Dorsolateral prefrontal cortex (tissue), 122 donors: ENCODE measurements at places on chromosomes 1 and 21.

- DNase-seq: no peak
These were observed 32.1 kb upstream of the APOBEC4 start for GRCh38 chr1:183685112-183685713.

DNA sequence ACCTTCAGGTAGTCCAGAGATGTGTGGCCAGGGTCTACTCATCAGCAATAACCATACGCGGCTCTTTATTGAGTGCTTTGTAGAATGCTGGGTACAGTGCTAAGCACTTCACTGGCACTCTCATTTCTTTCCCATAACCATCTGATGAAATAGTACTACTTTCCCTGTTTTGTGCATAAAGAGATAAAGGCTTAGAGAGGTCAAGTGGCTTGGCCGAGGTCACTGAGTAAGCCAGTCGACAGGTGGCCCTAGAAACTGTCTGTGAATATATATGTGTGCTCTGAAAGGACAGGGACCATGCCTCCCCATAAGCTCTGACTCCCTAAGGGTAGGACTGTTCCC lies 52.8 kb downstream of the NENF start:
- no peak for DNase-seq

GRCh38 chr21:29771491-29772066 lies 168.2 kb downstream of the GRIK1 start:
- DNase-seq: no peak

DNA sequence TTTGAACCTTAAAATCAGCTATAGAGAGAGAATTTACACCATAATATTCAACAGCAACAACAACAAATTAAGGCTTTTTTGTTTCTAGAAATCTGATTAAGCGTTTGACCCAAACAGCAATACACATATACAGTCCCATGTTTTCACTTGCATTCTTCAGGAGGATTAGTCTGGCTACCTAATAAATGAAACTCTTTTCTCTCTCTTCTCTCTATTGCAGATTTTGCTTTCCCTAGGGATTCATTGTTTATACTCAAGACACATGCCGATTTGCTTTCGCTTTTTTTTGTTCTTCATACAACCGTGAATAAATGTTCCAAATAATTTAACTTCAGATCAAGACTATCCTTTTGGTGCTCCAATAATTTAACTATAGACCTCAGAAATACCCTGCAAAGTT lies 162.4 kb upstream of the PTBP2 start:
- no peak for DNase-seq

DNA sequence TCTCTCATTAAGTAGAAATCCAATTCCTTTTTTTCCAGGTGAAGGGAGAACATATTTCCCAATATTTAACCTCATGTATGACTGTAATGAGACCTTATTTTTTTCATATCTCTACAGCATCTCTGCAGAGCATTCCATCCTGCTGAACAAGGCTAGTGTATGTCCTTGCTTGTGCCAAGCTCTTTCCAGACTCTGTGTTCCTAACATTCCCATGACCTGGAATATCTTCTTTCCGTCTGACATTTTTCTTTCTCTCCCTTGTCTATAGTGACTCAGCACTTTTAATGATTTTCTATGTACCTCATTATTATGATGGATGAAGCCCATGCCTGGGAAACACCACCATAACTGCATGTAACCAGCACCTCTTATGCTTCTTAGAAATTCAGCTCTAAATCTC lies 278.3 kb upstream of the NRIP1 start:
- no peak for DNase-seq

DNA sequence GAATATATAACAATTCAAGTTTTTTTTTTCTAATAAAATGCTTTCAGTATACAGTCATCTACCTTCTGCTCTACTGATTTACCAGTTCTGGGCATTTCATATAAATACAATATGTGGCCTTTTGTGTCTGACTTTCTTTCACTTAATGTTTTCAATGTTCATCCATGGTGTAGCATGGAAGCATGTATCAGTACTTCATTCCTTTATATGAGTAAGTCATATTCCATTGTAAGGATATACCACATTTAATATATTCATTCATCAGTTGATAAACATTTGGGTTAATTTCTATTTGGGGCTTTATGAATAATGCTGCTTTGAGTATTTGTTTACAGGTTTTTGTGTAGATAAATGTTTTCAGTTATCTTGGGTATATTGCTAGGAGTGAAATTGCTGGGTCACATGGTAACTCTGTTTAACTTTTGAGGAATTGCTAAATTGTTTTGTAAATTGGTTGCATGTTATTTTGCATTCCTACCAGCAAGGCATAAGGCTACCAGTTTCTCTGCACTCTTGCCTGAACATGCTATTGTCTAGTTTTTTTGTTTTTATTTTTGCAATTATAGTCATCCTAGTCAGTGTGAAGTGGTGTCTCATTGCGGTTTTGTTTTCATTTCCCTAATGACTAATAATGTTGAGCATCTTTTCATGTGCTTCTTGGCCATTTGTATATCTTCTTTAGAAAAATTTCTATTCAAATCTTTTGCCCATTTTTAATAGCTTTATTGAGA lies 206.1 kb downstream of the TM2D1 start:
- DNase-seq: no peak

GRCh38 chr1:97849345-97850340 lies 71.2 kb downstream of the DPYD start:
- no peak for DNase-seq

- no peak for DNase-seq
These were observed 98.8 kb downstream of the RABGAP1L start for GRCh38 chr1:174258148-174258550.

DNA sequence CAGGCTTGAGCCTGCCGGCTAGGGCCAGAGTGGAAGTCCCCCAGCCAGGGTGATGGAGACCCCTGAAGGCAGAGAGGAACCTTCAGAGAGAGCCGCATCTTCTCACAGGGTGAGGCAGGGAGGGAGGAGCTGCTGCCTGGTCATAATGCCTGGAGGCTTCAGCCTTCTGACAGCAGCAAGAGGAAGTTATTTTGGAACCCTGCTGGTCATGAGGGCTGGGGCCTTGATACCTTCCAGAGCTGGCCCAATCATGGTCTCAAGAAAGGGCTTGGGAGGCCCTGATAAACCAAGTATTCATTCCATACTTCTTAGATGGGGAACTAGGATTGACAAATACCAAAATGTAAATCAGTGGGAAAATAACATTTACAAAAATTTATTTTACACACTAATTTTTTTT lies 26.6 kb upstream of the MPZL1 start:
- no peak for DNase-seq

DNA sequence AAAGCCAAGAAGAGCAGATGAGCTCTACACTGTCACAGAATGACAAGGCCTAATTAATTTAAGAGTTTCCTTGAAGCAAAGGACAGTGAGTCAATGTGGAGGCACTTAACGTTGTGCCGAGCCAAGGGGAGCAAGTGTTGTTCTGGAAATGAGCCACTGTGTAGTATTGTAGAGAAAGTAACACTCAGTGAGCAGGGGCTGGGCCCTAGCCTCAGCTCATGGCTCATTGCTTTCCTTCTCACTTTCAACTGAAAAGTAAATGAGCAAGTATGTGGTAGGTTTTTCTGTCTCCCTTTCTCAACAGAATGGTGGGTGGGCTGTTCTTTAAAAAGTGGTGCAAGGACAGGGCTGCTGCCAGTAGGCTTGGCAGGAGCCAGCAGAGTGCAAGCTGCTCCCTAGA lies 11.8 kb upstream of the KIAA0040 start:
- no peak for DNase-seq

DNA sequence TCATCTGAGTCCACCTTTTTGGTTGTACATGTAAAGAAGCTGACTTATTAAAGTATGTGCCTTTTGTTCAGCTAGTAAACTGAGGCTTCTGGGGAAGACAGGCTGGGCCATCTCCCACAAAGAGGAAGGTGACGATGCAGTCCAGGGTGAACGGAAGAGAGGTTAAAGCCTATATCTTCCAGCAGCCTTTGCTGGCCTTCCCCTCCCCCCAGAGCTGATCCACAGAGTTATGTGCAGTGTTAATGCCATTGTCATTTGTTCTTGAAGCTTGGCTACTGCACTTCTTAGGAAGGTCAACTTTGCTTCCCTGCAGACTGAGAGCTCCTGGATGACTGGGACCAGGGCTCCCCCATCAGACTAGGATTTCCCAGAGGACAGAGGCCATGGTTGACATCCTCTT lies 2.2 kb downstream of the SLC30A2 start:
- no peak for DNase-seq

DNA sequence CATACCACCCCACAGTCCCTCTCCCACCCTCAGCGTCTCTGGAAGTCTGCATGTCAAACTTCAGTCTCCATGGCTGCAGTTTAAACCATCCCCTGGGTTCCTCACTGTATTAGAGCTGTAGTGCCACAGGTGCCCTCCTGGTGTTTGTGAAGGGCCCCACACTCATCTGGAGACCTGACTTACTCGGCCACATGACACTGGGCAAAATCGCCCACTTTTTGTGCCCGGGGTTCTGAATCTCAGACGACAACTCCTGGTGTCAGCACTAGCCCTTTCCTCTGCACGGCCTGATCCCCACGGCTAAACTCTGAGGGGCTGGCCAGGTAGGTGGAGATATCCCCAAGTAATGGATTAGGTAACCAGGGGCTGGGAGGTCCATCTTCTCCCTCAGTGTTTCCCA lies 6.5 kb downstream of the INKA2 start:
- DNase-seq: no peak

DNA sequence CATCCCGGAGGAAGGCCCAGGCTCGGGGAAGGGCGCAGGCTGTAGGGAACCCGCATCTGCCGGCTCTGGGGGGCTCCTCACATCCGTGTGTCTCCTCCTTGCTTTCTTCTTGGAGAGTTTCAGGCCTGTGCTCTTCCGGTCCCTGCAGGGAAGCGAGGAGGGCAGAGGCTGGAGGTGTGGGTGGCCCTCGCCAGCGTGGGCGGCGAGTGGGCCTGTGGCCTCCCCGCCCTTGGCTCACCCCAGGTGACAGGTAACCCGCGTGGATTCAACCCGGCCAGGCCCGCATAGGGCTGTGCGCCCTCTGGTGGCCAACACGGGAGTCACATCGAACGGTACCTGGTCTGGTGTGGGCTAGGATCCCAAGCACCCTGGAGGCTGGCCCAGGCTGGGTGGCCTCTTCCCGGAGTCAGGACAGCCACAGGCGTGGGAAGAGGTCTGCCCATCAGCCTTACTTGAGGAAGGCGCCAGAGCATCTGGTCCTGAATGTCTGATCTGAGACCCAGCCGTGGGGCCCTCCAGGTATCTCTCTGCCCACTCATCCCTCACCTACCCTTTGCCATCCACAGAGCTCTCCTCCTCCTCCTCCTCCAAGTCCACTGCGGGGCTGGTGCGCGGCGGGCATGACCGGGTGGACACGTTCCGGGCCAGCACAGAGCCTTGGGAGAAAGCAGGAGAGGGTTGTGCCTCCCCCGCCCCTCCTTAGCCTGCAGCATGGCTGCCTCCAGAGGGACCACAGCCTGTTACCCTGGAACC lies 9.6 kb upstream of the TNFRSF25 start:
- no peak for DNase-seq

DNA sequence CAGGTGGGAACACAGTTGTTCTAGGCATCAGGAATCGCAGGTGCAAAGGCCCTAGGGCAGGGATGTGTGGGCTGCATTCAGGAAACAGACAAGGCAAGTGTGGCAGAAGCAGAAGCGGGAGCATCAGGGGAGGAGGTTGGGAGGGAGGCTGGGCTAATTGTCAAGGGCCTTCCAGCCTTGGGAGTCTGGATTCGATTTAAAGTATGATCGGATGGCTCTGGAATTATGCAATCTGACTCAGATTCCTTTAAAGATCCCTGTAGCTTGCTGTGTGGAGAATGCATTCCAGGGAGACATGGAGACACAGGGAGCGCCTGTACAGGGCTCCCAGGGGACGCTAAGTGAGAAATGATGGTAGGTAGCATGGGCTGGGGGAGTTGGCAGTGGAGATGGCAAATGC lies 86.5 kb downstream of the LACTBL1 start:
- DNase-seq: no peak

DNA sequence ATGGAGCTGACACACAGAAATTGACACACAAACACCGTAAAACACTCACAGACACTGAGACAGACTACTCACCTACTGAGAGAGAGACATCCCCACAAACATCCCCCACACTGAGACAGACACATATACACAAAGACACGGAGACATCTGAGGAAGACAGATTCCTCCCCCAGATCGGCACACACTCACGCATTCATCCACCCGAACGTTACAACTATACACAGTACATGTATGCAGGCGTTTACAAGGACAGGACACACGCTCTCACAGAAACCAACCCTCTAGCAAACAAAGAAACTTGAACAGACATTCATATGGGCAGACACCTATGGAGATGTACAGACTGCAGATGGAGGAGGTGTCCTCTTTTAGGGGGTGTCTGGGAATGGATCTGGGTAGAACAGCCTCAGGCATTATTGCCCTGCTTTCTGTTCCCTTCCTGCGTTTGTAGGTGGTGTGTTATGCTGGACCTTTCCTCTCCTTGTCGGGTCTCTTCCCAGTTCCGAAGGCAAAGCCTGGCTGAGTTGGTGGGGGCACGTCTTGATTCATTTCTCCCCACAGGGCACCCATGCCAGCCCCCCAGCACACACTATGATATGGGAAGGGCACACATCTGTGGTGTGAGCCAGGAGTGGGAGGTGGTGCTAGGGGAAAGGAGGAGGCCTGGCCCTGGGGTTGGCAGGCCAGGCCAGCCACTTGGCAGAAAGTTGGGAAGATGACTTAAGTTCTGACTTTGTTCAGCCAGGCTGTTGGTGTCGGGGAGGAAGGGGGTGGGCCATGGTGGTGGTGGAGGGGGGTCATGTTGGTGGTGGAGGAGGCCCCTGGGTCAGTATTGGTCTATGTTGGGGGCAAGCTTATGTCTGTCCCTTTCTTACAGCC lies 1.5 kb downstream of the KIRREL1 start:
- DNase-seq: no peak

GRCh38 chr1:55654171-55654570 lies 439.0 kb upstream of the USP24 start:
- no peak for DNase-seq

GRCh38 chr1:22502202-22502601 lies 50.6 kb downstream of the ZBTB40 start:
- no peak for DNase-seq

DNA sequence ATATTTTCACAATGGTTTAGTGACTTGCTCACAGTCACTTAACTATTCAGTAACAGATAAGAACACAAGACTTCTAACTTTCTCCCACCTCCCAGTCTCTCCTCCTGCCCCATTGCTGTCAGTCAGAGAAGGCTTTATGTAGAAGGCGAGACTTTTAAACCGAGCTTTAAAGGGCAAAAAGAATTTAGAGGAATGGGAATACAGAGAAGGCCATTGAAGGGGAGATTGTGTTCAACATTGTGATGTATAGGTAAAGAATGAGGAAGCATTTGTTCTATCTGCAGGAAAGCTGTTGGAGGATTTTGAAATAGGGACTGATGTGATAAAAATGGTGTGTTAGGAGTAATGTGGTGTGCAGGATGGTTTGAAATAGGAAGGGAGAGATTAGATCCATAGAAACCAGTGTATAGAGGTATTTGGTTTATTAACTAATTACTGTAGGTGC lies 7.3 kb downstream of the POU2F1 start:
- DNase-seq: no peak
